ENCODE measurements at places on chromosomes 1 and 21. TPM values are rescaled to one million over a fixed set of nuclear protein-coding genes. Genes with fewer than 3 reads are reported as not detected.

GRCh38 chr1:57868908-57869307 is 445.0 kb upstream of the DAB1 start:
- no peaks in the 10 kb centered on the region for H3K27me3 ChIP-seq
- DNase-seq = no peak
- no peak overlapping the region for H3K27ac ChIP-seq
- H3K4me3 ChIP-seq = no peak overlapping the region
- no peaks in the 10 kb centered on the region for H3K36me3 ChIP-seq
- H3K4me1 ChIP-seq = peaks cover 6% of the 10 kb centered on the region

GRCh38 chr1:184143449-184143848 is 91.9 kb downstream of the TSEN15 start:
- H3K4me1 ChIP-seq = peaks cover 6% of the 10 kb centered on the region
- H3K4me3 ChIP-seq = no peak overlapping the region
- H3K36me3 ChIP-seq = peaks cover 6% of the 10 kb centered on the region
- peaks cover 7% of the 10 kb centered on the region for H3K27me3 ChIP-seq

- H3K36me3 ChIP-seq = 0 out of 2 replicates have a peak, but pooled peaks cover 2% of the 10 kb centered on the region
- no peak for DNase-seq
- no peaks in the 10 kb centered on the region for H3K27me3 ChIP-seq
- peaks cover 9% of the 10 kb centered on the region for H3K4me1 ChIP-seq
Measured at GRCh38 chr21:27114111-27114510, 147.2 kb upstream of the ADAMTS5 start.

- no peak for DNase-seq
- H3K36me3 ChIP-seq = no peaks in the 10 kb centered on the region
- no peak overlapping the region for H3K4me3 ChIP-seq
- H3K4me1 ChIP-seq = 0 out of 2 replicates have a peak, but pooled peaks cover 2% of the 10 kb centered on the region
Measured at GRCh38 chr1:219626865-219627264, 14.0 kb upstream of the ZC3H11B start.

GRCh38 chr1:79188337-79188736 is 181.8 kb upstream of the ADGRL4 start:
- no peak for DNase-seq
- no peaks in the 10 kb centered on the region for H3K36me3 ChIP-seq
- H3K27me3 ChIP-seq = no peaks in the 10 kb centered on the region
- H3K27ac ChIP-seq = no peak overlapping the region

DNA sequence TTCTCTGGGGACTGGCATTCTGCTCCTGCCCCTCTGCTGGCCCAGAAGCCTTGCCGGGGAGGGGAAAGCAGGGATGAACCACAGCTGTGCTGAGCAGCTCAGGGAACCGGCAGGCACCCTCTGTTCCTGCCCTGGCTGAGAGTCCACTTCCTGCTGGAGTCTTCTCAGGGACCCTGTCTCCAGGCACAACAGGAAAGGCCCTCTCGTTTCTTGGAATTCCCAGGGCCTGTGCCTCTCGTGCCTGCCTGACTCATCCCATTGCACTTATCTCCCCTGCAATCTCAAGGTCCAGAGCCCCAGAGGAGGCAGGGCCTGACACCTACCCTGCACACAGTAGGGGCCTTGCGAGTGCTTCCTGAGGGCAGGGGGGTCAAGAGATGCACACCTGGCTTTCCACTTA is 1.1 kb upstream of the EDN2 start:
- H3K36me3 ChIP-seq = no peaks in the 10 kb centered on the region
- H3K4me1 ChIP-seq = peaks cover 44% of the 10 kb centered on the region
- H3K4me3 ChIP-seq = no peak overlapping the region
- peaks cover 14% of the 10 kb centered on the region for H3K27me3 ChIP-seq
- no peak overlapping the region for H3K27ac ChIP-seq

The PDZK1 gene
- 0.57 TPM for total RNA-seq

DNA sequence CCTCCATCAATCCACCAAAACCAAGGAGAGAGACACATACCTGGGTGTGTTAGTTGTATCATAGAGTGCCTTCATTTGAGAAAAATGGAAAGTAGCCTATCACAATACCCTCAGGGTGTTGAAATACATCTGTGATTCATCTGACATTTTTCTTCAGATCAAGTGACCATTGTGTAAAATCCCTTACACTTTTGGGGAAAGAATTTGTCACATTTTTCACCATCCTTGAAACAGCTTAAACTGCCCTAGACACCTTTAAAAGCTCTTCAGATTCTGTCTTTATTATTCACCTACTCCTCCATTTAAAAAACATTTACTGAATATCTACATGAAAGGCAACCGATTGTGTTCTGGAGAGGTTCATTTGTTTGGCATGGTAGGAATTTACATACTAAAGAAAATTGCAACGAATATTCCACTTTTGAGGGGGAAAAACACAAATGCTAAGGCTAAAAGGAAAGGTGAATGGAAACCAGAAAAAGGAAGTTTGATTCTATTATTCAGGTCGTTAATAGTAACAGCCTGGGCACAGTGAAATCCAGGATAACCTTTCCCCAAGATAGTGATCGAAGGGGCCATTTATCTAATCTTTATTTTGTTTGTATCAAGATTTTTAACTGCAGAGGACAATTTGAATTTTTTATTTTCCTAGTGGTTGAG is 70.4 kb upstream of the SAMSN1 start:
- no peaks in the 10 kb centered on the region for H3K27me3 ChIP-seq
- peaks cover 82% of the 10 kb centered on the region for H3K4me1 ChIP-seq
- H3K4me3 ChIP-seq = peak overlapping the region; percentile 49
- no peak for DNase-seq
- peaks cover 24% of the 10 kb centered on the region for H3K36me3 ChIP-seq

GRCh38 chr1:150259217-150259616 is 1.6 kb downstream of the CA14 start:
- peaks cover 21% of the 10 kb centered on the region for H3K36me3 ChIP-seq
- no peaks in the 10 kb centered on the region for H3K27me3 ChIP-seq
- DNase-seq = no peak
- H3K27ac ChIP-seq = peak overlapping the region; percentile 95

DNA sequence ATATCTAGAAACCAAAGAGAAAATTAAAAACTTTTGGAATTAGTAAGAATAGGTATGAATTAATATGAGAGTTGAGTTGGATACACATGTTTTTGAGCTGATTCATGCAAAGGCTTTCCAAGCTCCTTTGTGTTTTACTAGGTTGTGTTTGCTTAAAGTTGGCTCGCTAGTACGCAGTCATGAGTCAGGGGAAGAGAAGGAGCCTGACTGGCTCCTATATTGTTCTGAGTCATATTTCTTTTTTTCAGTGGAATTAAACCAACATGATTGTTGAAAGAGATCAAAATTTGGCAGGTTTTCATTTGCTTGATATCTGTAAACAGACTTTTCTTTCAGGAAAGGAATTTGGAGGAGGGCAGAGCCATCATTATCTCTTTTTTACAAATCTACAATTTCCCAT is 66.7 kb downstream of the MAGI3 start:
- H3K4me1 ChIP-seq = peaks cover 2% of the 10 kb centered on the region
- H3K4me3 ChIP-seq = no peak overlapping the region
- peaks cover 8% of the 10 kb centered on the region for H3K36me3 ChIP-seq
- DNase-seq = no peak
- H3K27me3 ChIP-seq = no peaks in the 10 kb centered on the region

The NPHS2 gene
- total RNA-seq = not detected

The FGR gene
- 0.46 TPM for total RNA-seq

The SCAF4 gene
- total RNA-seq = 54.0 TPM

The ANXA9 gene
- 1.6 TPM for total RNA-seq

DNA sequence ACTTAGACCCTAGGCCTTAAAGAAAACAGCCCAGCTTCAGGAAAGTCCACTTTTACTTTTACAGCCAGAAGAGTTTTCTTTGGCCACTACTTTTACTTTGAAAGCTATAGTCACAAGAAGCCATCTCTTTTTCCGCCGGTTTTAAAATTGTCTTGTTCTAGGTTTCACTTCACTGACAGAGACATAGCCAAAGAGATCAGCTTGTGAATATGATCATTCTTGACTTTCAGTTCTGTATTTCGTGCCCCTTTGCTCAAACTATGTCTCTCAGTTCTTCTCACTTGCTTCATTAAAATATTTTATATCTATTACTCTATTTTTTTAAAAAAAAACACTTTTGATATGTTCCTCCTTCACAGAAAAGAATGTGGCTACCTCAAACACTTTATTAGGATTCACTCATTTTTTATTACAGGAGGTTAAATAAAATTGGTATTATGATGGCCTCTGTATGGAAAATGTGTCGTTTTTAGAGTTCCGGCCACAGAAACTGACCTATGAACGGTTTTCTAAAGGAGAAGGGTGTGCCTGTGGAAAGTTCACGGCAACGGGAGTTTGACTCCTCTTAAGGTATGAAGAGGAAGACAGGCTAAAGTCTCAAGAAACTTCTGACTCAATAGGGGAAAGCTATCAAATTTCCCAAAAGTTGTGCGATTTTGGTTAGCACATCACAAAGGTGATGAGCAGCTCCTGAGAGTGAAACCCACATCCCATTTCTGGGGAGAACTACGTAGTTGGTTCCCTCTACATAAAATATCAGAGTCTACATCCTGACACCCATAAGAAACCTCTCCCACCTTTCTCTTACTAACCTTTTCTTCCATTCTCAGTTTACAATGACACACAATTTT is 1.2 kb downstream of the MCOLN2 start:
- H3K4me1 ChIP-seq = peaks cover 17% of the 10 kb centered on the region
- H3K27me3 ChIP-seq = peaks cover 63% of the 10 kb centered on the region
- DNase-seq = no peak
- H3K27ac ChIP-seq = no peak overlapping the region
- peaks cover 5% of the 10 kb centered on the region for H3K36me3 ChIP-seq

DNA sequence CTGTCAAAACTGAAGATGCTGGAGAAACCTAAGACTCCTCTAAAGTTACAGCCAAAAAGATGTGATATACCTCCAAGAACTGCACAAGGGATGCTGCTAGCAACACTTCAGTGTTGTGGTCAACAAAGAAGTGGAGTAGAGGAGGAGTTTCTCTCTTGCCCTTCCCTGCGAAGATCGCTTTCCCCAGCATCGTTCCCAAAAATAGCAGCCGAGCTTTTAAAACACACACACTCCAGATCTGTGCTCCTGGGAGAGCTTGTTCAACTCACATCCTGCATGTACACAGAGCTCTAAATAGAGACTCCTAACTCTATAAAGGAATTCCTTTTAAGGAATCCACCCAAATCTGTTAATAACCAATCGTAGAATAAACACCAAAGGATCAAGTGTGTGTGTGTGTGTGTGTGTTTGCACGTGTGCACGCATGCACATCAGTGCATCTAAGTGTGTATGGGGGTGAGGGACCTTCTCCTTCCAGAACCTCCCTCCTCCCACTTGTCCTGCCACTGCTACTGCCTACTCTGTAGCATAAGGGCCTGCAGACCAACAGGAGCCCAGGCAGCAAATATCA is 58.5 kb downstream of the PSMG1 start:
- H3K27me3 ChIP-seq = no peaks in the 10 kb centered on the region
- H3K36me3 ChIP-seq = no peaks in the 10 kb centered on the region
- H3K27ac ChIP-seq = no peak overlapping the region

GRCh38 chr21:14901482-14901958 is 163.3 kb downstream of the NRIP1 start:
- H3K27ac ChIP-seq = no peak overlapping the region
- peaks cover 4% of the 10 kb centered on the region for H3K4me1 ChIP-seq
- no peaks in the 10 kb centered on the region for H3K36me3 ChIP-seq
- H3K27me3 ChIP-seq = no peaks in the 10 kb centered on the region
- no peak for DNase-seq
- H3K4me3 ChIP-seq = no peak overlapping the region

- no peak overlapping the region for H3K4me3 ChIP-seq
- DNase-seq = no peak
- no peaks in the 10 kb centered on the region for H3K36me3 ChIP-seq
- peaks cover 21% of the 10 kb centered on the region for H3K27me3 ChIP-seq
Measured at GRCh38 chr1:206979379-206980043, 9.3 kb upstream of the FCAMR start.

- peaks cover 16% of the 10 kb centered on the region for H3K4me1 ChIP-seq
- H3K27me3 ChIP-seq = no peaks in the 10 kb centered on the region
- DNase-seq = no peak
- no peaks in the 10 kb centered on the region for H3K36me3 ChIP-seq
Measured at GRCh38 chr1:185397183-185397582, 80.1 kb upstream of the IVNS1ABP start.

DNA sequence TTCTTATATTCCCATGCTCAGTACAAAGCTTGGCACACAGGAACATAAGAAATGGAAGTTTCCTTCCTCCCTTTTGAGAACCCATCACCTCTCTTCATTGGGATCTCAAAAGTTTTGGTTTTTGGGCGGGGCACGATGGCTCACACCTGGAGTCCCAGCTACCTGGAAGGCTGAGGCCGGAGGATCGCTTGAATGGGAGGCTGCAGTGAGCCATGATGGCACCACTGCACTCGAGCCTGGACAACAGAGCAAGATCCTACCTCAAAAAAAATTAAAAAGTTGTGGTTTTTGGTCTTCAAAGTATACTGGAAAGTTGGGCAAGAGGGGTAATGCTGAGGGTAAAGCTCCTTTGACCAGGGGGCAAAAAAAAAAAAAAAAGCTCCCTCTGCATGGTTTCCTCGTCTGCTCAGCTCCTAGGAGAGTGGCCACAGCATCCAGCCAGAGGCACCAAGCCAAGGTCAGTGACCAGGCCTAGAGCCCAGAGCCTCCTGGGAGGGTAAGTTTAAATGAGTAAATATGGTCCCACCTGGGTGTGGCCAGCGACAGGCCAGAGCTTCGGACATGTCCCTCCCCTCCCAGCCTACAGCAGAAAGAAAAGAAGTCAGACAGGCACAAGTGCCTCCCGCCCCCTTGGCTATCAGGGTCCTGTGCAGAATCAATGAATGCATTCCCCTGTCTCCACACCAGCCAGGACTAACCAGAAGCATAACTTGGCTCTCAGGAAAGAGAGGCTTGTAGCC is 5.0 kb downstream of the MEF2D start:
- H3K27ac ChIP-seq = peak overlapping the region; percentile 78
- H3K36me3 ChIP-seq = no peaks in the 10 kb centered on the region
- no peak for DNase-seq
- H3K27me3 ChIP-seq = no peaks in the 10 kb centered on the region
- peaks cover 81% of the 10 kb centered on the region for H3K4me1 ChIP-seq
- no peak overlapping the region for H3K4me3 ChIP-seq

GRCh38 chr21:32370998-32371766 is 21.6 kb downstream of the URB1 start:
- H3K27ac ChIP-seq = no peak overlapping the region
- no peaks in the 10 kb centered on the region for H3K27me3 ChIP-seq
- DNase-seq = no peak
- H3K36me3 ChIP-seq = peaks cover 57% of the 10 kb centered on the region
- H3K4me3 ChIP-seq = no peak overlapping the region

DNA sequence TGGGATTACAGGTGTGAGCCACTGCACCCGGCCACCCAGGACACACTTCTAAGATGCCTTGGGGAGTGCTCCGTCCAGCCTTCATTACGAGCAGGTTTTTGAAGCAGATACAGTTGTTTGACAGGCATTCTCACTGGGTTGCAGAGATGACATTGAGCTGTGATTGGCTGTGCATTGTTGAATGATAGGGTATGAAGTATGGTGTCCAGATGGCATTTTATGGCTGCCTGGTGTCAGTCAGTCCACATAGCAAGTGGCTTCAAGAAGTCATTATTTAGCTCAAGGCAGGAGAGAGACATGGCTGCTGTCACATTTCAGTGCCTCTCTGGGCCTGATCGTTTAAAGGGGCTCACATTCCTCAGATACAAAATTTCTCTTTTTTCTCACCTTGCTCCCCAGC is 14.8 kb upstream of the PADI2 start:
- no peak overlapping the region for H3K27ac ChIP-seq
- DNase-seq = no peak
- no peak overlapping the region for H3K4me3 ChIP-seq
- peaks cover 7% of the 10 kb centered on the region for H3K27me3 ChIP-seq
- H3K36me3 ChIP-seq = 0 out of 2 replicates have a peak, but pooled peaks cover 2% of the 10 kb centered on the region

The NPPA gene
- not detected for total RNA-seq

The KCTD3 gene
- total RNA-seq = 46.8 TPM

Data from WTC11 (cell line).